ENCODE measurements at places on chromosomes 3 and 15.

DNA sequence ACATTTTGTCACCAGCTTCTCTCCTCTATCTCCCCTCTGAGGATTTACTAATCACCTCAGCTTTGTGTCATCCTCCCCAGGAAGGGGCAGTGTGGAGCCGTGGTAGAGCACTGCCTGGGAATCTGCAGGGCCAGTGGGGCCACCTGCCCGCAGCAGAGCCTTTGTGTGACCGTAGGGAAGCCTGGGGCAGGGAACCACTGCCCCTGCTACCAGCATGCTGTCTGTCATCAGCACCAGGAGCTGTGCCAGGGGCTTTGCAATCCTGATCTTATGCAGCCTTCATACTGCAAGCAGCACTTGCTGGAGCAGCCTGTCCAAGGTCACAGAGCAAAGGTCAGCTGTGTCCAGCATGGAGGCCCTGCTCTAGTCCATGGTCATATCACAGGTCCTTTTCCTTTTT is 170.2 kb upstream of the IL12A start:
- peak; percentile 71 for DNase-seq
- no peak overlapping the region for H3K27ac ChIP-seq
- no peak overlapping the region for H3K4me3 ChIP-seq
- no peaks in the 10 kb centered on the region for H3K36me3 ChIP-seq
- H3K4me1 ChIP-seq, result peaks cover 6% of the 10 kb centered on the region

GRCh38 chr3:76096036-76096435 is 310.7 kb upstream of the ZNF717 start:
- no peak for DNase-seq
- H3K4me3 ChIP-seq, result no peak overlapping the region
- peaks cover 8% of the 10 kb centered on the region for H3K4me1 ChIP-seq
- H3K36me3 ChIP-seq, result peaks cover under 1% of the 10 kb centered on the region

GRCh38 chr3:182349051-182349450 is 444.3 kb upstream of the ATP11B start:
- no peaks in the 10 kb centered on the region for H3K36me3 ChIP-seq
- no peak for DNase-seq
- H3K27ac ChIP-seq, result no peak overlapping the region
- no peaks in the 10 kb centered on the region for H3K4me1 ChIP-seq

GRCh38 chr15:61141497-61142125 is 87.5 kb downstream of the RORA start:
- H3K36me3 ChIP-seq, result no peaks in the 10 kb centered on the region
- H3K4me1 ChIP-seq, result peaks cover 7% of the 10 kb centered on the region
- no peak overlapping the region for H3K27ac ChIP-seq
- H3K4me3 ChIP-seq, result no peak overlapping the region
- DNase-seq, result peak; percentile 35

GRCh38 chr15:80309769-80310384 is 57.9 kb upstream of the CTXND1 start:
- H3K27me3 ChIP-seq, result no peaks in the 10 kb centered on the region
- H3K4me1 ChIP-seq, result no peaks in the 10 kb centered on the region
- no peak overlapping the region for H3K4me3 ChIP-seq
- H3K27ac ChIP-seq, result no peak overlapping the region
- DNase-seq, result no peak

DNA sequence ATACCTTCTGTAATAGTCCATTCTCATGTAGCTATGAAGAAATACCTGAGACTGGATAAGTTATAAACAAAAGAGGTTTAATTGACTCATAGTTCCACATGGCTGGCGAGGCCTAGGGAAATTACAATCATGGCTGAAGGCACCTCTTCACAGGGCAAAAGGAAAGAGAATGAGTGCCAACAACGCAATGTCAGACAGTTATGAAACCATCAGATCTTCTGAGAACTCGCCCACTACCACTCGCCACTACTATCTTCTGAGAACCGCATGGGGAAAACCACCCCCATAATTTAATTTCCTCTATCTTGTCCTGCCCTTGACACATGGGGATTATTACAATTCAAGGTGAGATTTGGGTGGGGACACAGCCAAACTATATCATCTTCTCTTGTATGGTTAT is 406.8 kb upstream of the CBLB start:
- no peak overlapping the region for H3K4me3 ChIP-seq
- no peak for DNase-seq
- H3K27ac ChIP-seq, result no peak overlapping the region
- no peaks in the 10 kb centered on the region for H3K36me3 ChIP-seq

- no peaks in the 10 kb centered on the region for H3K27me3 ChIP-seq
- H3K4me3 ChIP-seq, result no peak overlapping the region
- no peak for DNase-seq
- no peaks in the 10 kb centered on the region for H3K4me1 ChIP-seq
Measured at GRCh38 chr3:132638706-132639105, 20.9 kb downstream of the ACAD11 start.

DNA sequence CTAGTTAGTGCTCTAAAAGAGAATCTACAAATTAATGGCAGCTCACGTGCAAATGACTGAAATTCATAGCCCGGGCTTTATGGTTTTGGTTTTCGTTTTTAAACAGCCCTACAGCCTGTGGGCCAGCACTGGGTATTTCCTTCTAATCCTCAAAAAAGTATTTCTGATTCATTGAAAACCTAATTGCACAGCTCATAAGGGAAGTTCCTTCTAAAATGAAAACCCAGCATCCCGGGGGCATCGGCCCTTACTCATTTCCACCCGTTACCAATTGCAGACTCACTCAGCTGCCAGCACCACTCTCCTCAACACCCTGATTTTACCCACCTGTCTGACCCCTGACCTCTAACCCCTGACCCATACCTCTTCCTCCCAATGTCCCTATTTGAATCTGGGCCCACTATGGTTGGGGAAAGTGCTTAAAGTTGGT is 59.5 kb upstream of the ZNF148 start:
- H3K36me3 ChIP-seq, result no peaks in the 10 kb centered on the region
- DNase-seq, result no peak
- no peak overlapping the region for H3K27ac ChIP-seq

- DNase-seq, result no peak
- H3K4me3 ChIP-seq, result no peak overlapping the region
- no peaks in the 10 kb centered on the region for H3K27me3 ChIP-seq
- no peaks in the 10 kb centered on the region for H3K4me1 ChIP-seq
Measured at GRCh38 chr3:43707998-43708397, 17.3 kb downstream of the ABHD5 start.

GRCh38 chr15:56916825-56917477 is 1.5 kb upstream of the TCF12 start:
- H3K4me1 ChIP-seq, result no peaks in the 10 kb centered on the region
- DNase-seq, result no peak
- peaks cover 24% of the 10 kb centered on the region for H3K36me3 ChIP-seq
- no peaks in the 10 kb centered on the region for H3K27me3 ChIP-seq
- H3K27ac ChIP-seq, result no peak overlapping the region
- peak overlapping the region; percentile 87 for H3K4me3 ChIP-seq

DNA sequence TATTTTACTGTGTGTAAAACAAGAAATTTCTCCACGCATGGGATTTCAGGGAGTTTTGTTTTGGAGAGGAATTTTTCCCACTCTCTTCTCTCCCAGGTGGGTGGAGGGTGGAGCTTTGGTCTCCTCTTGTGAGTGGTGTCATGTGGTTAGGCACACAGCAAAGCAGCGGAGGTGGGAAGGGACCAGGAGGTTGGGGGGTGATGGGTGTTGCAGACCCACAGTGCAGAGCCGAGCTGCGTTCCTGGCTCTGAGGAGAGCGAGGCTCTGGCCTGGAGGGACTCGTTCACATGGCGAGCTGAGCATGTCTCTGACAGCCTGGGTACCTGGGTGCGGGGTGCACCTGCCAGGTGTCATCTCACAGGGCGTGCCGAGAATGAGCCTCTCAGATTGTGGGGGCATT is 87.8 kb downstream of the RYR3 start:
- H3K4me1 ChIP-seq, result no peaks in the 10 kb centered on the region
- H3K4me3 ChIP-seq, result no peak overlapping the region
- H3K27me3 ChIP-seq, result no peaks in the 10 kb centered on the region
- no peaks in the 10 kb centered on the region for H3K36me3 ChIP-seq

- H3K4me1 ChIP-seq, result no peaks in the 10 kb centered on the region
- H3K4me3 ChIP-seq, result no peak overlapping the region
- H3K27me3 ChIP-seq, result no peaks in the 10 kb centered on the region
- H3K27ac ChIP-seq, result no peak overlapping the region
- DNase-seq, result no peak
Measured at GRCh38 chr15:74406517-74406916, 27.2 kb downstream of the SEMA7A start.

DNA sequence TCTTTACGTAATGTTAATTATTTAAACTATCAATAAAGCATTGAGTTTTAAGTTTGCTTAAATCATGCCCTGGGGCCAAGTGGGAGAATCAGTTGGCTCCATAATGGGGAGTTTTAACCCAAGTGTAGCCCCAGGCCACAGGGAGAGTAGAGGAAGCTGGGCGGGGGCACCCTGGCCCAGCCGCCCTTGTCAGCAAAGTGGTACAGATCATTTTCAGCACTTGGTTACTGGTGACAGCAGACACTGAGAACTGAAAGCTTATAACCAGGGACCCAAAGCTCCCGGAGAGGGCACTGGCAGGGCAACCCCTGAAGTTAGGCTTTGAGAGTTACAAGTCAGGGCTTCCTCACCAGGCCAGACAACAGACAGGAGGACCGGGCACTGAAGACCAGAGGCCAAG is 90.6 kb downstream of the SEMA5B start:
- H3K4me1 ChIP-seq, result no peaks in the 10 kb centered on the region
- no peak overlapping the region for H3K27ac ChIP-seq
- no peak overlapping the region for H3K4me3 ChIP-seq
- DNase-seq, result no peak
- H3K36me3 ChIP-seq, result no peaks in the 10 kb centered on the region

- no peak for DNase-seq
- peaks cover 4% of the 10 kb centered on the region for H3K4me1 ChIP-seq
- no peak overlapping the region for H3K4me3 ChIP-seq
- H3K27me3 ChIP-seq, result no peaks in the 10 kb centered on the region
- H3K27ac ChIP-seq, result no peak overlapping the region
Measured at GRCh38 chr3:120683213-120683612, 1.2 kb upstream of the HGD start.

DNA sequence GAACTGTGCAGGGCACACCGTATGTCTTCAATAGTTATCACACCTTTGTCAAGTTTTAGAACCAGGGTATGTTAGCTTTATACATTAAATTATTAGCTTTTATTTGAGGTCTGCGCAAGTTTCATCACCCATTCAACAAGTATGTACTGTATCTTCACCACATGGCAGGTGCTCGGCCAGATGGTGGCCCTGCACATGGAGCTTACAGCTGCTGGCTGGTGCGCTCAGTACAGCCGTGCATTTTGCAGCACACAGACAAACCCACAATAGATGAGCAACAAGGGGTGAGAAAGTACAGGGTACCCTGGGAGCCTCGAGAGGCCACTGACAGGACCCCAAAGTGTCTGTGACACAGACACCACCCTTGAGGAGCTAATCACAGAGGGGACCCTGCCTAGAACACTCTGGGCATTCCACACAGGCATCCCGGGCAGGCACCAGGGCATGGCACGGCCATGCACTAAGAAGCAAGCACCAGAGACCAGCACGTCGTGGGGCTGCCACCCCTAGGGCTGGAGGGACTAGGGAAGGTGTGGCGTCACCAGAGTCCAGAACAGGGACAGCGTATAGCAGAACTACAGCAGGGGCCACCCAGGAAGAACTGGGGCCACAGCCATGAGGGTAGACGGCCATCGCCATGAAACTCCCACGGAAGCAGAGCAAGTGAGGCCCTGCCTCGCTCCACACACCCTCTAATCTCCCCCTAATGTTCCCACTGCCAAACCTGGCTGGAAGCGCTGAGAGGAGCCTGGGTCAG is 27.4 kb downstream of the ZXDC start:
- no peaks in the 10 kb centered on the region for H3K27me3 ChIP-seq
- peaks cover 20% of the 10 kb centered on the region for H3K36me3 ChIP-seq
- H3K4me1 ChIP-seq, result no peaks in the 10 kb centered on the region

- no peaks in the 10 kb centered on the region for H3K27me3 ChIP-seq
- H3K4me1 ChIP-seq, result no peaks in the 10 kb centered on the region
- H3K27ac ChIP-seq, result no peak overlapping the region
- DNase-seq, result no peak
- H3K4me3 ChIP-seq, result no peak overlapping the region
- H3K36me3 ChIP-seq, result peaks cover 29% of the 10 kb centered on the region
Measured at GRCh38 chr3:42102571-42102970, 11.4 kb downstream of the TRAK1 start.

GRCh38 chr15:93656041-93656440 is 567.0 kb upstream of the RGMA start:
- no peaks in the 10 kb centered on the region for H3K36me3 ChIP-seq
- no peaks in the 10 kb centered on the region for H3K27me3 ChIP-seq
- H3K27ac ChIP-seq, result no peak overlapping the region
- no peak for DNase-seq
- no peaks in the 10 kb centered on the region for H3K4me1 ChIP-seq

- no peaks in the 10 kb centered on the region for H3K36me3 ChIP-seq
- peak overlapping the region; percentile 82 for H3K4me3 ChIP-seq
- H3K27me3 ChIP-seq, result peaks cover 8% of the 10 kb centered on the region
- no peaks in the 10 kb centered on the region for H3K4me1 ChIP-seq
- H3K27ac ChIP-seq, result no peak overlapping the region
- peak; percentile 41 for DNase-seq
Measured at GRCh38 chr3:107430214-107430995, 53.2 kb downstream of the CCDC54 start.

- no peak for DNase-seq
- no peaks in the 10 kb centered on the region for H3K36me3 ChIP-seq
- no peaks in the 10 kb centered on the region for H3K4me1 ChIP-seq
- H3K27me3 ChIP-seq, result no peaks in the 10 kb centered on the region
- H3K27ac ChIP-seq, result no peak overlapping the region
Measured at GRCh38 chr3:190695994-190696393, 166.5 kb downstream of the GMNC start.

DNA sequence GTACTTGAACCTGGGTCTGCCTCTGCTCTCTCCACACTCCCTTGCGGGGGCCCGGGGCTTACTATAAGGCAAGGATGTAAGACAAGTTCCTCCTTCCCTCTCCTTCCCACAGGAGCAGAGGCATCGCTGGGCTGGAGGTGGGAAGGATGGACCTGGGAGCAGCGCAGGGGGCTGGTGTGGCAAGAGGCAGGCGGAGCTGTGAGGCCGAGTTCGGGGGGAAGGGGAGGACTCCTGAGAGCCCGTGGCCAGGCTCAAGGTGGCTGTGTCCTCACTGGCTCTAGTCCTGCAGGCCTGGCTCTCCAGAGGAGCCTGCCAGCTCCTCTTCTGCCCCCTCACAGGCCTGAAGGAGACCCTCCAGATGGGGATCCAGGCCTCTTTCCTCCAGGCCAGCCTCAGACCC is 1.0 kb upstream of the NR2E3 start:
- peaks cover 7% of the 10 kb centered on the region for H3K4me1 ChIP-seq
- H3K27me3 ChIP-seq, result no peaks in the 10 kb centered on the region
- H3K36me3 ChIP-seq, result no peaks in the 10 kb centered on the region
- no peak overlapping the region for H3K4me3 ChIP-seq

DNA sequence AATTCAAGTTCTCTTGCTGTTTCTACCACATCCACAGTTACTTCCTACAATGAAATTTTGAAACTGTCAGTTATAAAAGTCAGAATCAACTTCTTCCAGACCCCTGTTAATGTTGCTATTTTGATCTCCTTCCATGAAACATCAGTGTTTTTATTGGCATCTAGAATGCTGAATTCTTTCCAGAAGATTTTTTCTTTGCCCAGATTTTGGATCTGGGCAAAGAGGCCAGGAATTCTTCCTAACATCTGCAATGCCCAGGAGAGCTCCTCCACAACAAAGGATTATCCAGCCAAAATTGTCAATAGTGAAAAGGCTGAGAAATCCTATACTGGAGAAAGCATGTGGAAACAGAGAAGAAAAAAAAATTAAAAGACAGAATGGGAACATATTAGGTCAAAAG is 75.5 kb downstream of the SERPINI1 start:
- H3K27ac ChIP-seq, result no peak overlapping the region
- no peaks in the 10 kb centered on the region for H3K4me1 ChIP-seq
- H3K4me3 ChIP-seq, result no peak overlapping the region
- DNase-seq, result no peak

All from H9 (cell line).